NCI-H1436 (cell line): ENCODE measurements at places on chromosomes 3 and 15.

- DNase-seq, result no peak
Observed at GRCh38 chr3:196163666-196164493, 47.3 kb downstream of the ZDHHC19 start.

DNA sequence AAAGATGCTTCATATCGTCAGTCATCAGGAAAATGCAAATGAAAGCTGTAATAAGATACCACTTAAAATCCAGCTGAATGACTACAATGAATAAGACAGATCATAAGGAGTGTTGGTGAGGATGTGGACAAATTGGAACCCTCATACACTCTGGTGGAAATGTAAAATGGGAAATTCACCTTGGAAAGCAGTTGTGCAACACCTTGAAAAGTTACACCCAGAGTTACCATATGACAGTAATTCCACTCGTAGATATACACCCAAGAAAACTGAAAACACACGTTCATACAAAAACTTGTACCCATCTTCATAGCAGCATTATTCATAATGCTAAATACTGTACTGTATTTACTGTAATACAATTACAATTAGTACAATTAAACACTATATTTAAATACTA lies 2.3 kb downstream of the TTC23 start:
- no peak for DNase-seq

GRCh38 chr3:89113893-89114840 lies 6.7 kb downstream of the EPHA3 start:
- peak; percentile 9 for DNase-seq

DNA sequence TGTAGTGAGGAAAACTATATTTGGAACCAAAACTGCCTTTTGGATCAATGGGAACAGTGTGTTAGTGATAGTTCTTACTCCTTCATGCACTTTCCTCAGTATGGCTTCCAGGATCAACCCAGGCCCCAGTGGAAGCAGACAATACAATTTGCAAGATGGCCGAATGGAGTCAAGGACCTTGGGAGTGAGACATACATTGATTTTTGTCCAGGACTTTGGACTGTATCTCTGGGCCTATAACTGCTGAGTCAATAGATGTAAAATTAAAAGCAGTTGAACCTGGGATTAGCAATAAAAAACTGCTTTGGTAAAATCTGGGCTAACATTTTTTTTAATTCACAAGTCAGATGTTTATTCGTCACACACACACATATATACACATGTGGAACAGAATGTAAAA lies 1.8 kb downstream of the ARRDC4 start:
- DNase-seq, result no peak

GRCh38 chr3:112974894-112975293 lies at the start of gene CD200R1:
Gene CD200R1 (minus strand): TSS chr3:112975103. CDS start chr3:112974857, 246 bp downstream.
- no peak for DNase-seq

DNA sequence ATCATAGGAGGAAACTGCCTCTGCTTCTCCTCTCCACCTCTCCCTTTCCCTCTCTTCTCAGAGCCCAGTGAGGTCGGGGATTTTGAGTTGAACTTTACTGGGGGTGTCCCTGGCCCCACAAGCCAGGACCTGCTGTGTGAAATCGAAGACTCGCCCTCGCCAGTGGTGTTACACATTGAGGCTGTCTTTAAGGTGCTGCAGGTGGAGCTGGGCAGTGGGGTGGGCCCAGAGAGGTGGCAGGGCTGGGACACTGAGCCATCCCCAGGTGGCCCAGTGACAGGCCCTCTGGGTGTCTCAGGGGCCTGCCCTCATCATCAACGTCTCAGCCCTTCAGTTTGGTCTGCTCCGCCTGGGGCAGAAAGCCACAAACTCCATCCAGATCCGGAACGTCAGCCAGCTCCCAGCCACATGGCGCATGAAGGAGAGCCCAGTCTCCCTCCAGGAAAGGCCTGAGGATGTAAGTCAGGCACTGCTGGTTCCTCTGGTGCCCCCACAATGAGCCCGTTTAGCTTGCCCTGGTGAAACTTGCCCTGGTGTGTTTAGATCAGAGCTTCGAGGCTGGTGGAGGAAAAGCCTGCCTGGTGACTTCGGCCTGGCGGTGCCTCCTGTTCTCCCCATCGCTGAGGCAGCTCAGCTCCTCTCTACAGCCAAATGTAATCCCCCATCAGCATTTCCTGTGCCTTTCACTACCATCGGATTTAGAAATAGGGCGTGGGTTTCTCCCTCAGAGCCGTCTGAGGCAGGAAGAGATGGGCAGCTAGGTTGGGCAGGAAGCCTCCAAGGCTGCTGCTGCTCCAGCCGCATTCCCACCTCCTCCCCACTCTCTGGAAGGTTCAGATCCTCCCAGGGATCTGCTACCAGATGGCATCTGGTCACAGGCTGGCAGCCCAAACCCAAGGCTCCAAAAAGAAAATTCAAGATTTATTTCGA lies 39.2 kb downstream of the ACAA1 start:
- no peak for DNase-seq

DNA sequence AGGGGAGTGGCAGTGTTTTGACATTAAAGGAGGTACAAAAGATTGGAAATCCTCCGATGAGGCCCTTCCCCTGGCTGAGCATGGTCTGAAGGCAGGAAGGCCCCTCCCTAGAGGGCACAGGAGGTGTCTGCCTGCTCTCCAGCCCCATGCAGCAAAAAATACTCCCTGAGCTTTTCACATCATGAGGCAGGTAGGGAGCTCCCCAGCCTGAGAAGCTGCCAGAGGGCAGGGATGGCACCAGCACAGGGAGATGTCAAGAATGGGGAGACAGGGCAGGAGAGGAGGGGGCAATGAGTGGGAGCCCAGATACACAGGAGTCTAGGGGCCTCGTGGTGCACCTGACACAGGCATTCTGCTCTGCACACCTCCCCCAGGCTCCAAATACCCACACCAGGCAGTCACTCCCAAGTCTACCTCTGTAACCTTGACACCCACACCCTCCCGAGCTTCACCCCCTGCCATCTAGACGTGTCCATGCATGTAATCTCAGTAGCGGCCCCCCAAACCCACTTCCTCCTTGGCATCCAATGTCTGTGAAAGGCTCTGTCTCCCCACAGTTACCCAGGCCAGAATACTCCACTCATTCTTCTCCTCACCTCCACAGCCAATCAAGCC lies 22.9 kb downstream of the GRAMD2A start:
- no peak for DNase-seq

GRCh38 chr3:39254806-39255449 lies 24.9 kb downstream of the CX3CR1 start:
- no peak for DNase-seq

GRCh38 chr3:80556763-80557162 lies 789.0 kb upstream of the ROBO1 start:
- DNase-seq, result no peak

- peak; percentile 2 for DNase-seq
Observed at GRCh38 chr15:62344806-62345539, 179.9 kb upstream of the C2CD4B start.

DNA sequence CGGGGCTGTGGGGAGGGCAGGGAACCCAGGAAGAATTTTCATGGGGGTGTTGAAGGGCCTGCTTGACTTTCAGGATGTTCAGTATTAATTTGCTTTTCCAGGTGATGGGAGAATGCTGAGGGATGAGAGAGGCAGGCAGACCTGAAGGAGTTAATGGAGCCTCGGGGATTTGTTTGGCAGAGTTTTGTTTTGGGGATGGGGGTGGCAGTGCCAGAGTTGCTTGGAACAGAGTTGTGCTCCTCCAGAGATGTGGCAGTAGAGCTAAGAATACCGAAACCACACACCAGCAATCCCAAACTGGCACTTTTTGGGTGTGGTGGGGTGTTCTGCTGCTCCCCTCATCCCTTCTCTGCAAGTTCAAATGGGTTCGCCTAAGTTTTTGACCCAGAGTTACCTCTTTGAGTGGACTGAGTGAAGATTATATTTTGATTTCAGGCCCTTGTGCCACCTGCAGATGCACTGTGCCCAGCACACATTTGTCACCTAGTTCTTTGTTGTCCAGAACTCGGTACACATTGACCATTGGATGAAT lies 1.6 kb downstream of the BOC start:
- no peak for DNase-seq

GRCh38 chr3:115975353-115975752 lies 352.0 kb downstream of the GAP43 start:
- DNase-seq, result peak; percentile 5

- no peak for DNase-seq
Observed at GRCh38 chr3:53166206-53166605, 5.2 kb downstream of the PRKCD start.

GRCh38 chr3:150384296-150385212 lies 23.5 kb upstream of the TSC22D2 start:
- no peak for DNase-seq

DNA sequence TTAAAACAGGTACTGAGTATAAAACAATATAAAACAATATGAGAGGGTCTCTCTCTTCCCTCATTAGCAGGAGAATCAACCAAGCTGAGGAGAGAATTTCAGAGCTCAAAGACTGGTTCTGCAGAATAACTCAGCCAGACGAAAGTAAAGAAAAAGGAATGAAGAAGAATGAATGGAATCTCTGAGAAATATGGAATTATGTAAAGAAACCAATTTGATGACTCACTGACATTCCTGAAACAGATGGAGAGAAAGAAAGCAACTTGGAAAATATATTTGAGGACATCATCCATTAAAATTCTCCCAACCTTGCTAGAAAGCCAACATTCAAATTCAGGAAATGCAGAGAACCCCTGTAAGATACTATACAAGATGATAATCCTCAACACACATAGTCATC lies 630.9 kb downstream of the PYDC2 start:
- no peak for DNase-seq

DNA sequence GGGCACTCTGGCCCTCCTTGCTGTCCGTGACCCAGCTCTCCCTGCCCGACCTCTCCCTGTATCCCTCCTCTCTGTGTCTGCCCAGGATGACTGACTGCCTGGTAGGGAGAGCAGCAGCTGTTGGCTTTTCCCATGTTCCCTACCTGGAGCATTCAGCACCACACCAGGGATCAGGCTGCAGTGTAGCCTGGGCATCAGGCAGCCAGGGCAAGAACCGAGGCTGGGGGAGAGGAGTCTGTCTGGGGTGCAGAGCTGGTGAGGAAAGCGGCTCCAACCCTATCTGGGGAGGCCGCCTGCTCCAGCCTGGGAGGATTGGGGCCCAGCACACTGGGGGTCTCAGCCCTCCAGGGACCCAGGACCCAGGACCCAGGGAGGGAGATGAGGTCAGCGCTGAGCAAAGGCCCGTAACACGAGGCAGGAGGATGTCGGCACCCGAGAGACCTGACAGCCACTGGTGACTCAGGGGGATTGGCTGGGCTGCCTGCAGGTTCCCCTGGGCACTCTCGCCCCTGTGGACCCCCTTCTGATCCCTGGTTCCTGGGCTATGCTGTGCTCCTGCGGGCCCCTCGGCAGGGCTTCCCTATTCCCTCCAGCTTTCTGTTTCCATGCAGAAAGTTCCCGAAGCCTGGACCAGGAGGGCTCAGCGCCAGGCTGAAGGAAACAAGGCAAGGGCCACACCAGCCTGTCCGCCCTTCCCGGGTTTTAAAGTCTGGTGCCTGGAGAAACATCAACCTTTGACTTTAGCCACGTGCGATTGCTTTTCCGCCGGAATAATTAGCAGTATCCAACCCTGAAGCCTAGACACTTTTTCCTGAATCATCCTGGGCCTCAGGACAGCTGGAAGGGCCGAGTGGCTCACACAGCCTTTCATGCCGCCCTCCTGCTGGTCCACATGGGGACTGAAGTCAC lies 128.2 kb upstream of the MEF2A start:
- no peak for DNase-seq

- no peak for DNase-seq
Observed at GRCh38 chr3:23758253-23758838, 47.4 kb upstream of the UBE2E1 start.

DNA sequence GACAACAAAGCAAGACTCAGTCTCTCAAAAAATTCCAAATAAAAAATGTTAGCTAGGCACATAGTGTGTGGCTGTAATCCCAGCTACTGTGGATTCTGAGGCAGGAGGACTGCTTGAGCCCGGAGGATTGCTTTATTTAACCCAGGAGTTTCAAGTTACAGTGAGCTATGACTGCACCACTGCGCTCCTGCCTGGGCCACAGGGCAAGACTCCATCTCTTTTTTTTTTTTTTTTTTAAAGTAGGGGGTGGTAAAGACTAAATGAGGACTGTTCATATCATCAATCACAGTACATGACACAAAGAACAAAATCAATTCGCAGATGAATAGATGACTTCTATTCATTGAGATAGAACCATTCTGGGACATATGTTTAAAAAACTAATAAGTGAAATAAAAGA lies 48.1 kb downstream of the ACAP2 start:
- DNase-seq, result no peak

DNA sequence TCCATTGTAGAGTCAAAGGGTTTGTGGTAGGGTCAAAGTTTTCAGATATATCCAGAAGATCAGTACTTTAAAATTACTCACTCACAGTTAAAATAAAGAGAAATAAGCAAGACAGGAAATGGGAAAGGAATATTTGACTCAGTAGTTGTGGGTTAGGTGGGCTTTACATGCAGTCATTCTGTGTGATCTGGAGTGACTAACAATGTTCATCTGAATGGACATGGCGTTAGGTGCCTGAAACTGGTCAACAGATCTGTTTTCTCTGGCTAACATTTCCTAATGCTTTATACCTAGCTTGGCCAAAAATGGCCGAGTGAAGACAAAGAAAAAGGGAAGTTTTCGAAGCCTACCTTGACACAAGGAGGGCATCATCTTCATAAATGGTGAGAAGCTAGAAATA lies 133.4 kb upstream of the SATB1 start:
- DNase-seq, result no peak

DNA sequence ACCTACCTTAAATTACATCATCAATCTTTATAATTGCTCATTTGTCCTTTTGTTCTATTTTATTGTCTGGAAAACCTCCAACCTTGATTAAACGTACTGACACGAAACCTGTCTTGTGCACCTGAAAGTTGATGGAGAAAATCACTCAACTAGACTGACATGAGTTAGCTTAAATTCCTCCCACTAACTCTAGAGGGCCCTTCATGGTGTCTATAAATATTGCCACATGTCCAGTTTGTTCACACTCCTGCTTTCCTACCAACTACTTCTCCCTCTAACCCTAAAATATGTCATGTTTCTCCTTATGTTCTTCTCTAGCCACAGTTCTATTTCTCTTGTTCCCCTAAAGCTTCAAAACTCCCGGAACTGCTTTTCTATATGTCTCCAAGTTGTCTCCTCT lies 59.8 kb upstream of the SGO1 start:
- no peak for DNase-seq

DNA sequence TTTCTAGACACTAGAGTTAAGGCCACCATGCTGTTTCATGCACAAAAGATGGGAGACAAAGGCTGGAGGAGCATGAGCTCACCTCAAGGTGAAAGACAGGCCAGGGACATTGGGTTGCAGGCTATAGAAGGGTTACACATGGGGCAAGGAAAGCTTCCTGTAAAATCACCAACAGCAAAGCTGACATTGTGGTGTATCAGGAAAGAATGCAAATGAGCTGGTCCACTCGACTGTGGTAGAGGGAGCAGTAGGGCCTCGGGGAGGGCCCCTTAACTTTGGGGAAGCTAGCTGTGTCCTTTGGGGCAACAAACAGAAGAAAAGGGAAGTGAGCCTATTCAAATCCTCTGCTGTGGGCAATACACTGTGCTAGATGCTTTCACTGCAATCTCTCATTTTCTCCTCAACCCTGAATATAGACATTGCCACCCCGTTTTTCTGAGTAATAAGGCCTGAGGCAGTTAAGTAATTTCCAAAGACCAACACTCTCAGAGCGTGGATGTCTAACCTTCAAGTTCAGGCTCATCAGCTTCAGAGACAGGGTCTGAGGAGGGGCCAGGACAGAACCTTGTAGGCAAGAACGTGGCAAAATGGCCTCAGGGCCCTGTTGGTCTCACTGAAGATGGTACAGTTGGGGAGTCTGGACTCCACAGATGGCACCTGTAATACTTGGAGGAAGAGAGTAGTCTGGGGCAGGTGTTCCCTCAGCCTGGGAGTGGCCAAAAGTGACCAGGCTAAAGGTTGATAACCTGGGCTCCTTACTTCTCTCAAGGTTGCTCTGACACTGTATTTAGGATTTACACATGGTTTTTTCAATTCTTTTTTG lies 24.1 kb downstream of the CX3CR1 start:
- no peak for DNase-seq
